Fibroblast of skin of left quadriceps (primary cell): ENCODE measurements at places on chromosomes 4 and X.

- peak; percentile 5 for DNase-seq
Observed at GRCh38 chr4:59553721-59554091, 1646.4 kb upstream of the ADGRL3 start.

- DNase-seq, result no peak
Observed at GRCh38 chr4:130576218-130576617, 1480.3 kb downstream of the C4orf33 start.

- DNase-seq, result no peak
Observed at GRCh38 chr4:143243041-143243440, 58.3 kb downstream of the USP38 start.

GRCh38 chr4:170990989-170991589 is 822.1 kb upstream of the GALNTL6 start:
- peak; percentile 20 for DNase-seq

GRCh38 chrX:66074920-66075879 is 35.3 kb upstream of the VSIG4 start:
- no peak for DNase-seq

DNA sequence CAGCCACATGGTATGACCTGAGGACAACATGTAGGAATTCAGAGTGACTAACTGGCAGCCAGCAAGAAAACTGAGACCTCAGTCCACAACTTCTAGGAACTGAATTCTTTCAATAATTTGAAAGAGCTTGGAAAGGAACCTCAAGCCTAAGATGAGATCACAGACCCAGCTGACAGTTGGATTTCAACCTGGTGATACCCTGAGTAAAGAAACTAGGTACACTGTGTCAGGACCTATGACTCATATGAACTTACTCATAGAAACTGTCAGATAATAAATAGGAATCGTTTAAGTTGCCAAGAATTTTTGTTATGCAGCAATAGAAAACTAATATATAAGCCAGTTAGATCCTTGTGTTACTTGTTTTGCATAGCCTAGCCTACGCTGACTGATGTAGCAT is 102.4 kb upstream of the DCAF12L1 start:
- DNase-seq, result no peak

GRCh38 chr4:17027495-17027894 is 129.1 kb upstream of the LDB2 start:
- DNase-seq, result peak; percentile 97

- peak; percentile 95 for DNase-seq
Observed at GRCh38 chr4:128225148-128225547, 62.5 kb downstream of the PGRMC2 start.

GRCh38 chr4:31548823-31549222 is 828.7 kb downstream of the PCDH7 start:
- DNase-seq, result no peak

DNA sequence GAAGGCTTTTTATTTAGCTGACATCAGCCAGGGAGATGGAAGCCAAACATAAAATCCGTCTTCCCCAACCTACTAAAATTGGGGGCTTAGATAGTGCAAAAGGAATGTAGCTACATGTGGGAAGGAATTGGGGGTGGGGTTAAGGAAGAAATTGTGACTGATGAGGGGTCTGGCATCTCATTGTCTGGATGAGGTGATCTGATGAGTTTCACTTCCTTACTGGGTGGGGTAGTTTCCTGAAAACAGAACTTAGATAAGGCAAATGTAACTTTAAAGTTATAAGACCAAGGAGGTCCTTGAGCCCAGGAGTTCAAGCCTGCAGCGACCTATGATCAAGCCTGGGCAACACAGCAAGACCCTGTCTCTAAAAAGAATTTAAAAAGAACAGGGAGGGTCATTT is 105.5 kb upstream of the NEIL3 start:
- DNase-seq, result no peak

GRCh38 chr4:181468451-181468850 is 774.8 kb upstream of the TENM3 start:
- DNase-seq, result no peak

DNA sequence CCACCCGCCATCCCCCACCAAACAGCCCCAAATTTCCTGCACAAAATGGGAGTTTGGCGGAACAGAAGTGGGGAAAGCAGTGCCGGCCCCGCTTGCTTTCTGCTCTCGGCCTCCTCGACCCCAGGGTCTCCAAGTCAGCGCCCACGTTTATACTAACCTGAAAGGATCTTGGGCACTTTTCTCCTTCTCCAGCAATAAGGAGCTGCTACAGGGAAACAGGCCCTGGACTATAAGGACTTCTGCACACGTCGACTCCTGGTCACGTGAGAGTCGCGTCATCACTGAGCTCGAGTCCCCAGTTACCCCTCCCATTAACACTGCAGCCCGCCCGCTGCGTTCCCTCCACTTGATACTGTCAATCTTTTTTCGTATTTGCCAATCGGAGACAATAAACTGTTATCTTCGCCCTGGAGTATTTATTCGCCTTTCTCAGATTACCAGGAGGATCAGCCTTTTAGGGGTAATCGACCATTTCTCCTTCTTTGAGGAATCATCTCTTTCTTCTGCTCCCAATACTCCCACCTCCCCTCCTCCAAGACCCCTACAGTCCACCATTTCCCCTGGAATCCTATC is at the start of gene TCEAL8:
TSS of gene TCEAL8 (minus strand) at position 235 of the 573 bp plus-strand sequence. CDS start 1,176 bp downstream, outside the sequence.
- DNase-seq, result peak; percentile 38

DNA sequence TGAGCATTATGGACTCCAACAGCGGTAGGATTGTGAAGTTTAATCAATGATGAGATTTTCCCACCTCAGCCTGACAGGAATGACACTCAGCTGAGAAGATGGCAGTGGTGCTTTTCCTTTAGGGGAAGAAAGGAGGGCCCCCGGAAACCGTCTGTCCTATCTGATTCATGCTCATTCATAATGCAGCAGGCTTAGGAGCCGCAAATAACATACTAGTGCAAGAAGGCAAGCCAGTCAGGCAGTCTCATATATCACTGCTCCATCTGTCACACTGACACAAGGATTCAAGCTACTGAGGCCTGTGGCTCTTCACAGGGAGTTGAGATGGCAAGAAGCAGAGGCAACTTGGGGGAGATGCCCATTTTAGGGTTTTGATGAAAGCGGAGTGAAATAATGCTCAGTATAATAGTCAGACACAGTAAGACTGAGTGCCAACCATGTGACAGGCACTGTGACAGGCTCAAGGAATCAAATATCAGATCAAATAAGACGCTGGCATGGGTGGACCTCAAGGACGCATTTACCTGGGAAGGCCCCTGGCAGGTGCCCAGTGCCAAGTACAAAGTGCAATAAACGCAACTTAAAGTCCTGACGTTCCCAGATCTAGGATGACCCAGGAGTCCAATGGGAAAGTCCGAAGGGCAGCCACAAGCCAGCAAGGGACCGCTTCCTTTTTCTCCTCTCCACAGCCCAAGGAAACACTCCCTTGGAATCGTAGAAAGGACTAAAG is 63.4 kb downstream of the FHDC1 start:
- DNase-seq, result no peak

GRCh38 chr4:3715855-3716630 is 50.1 kb upstream of the ADRA2C start:
- DNase-seq, result no peak

DNA sequence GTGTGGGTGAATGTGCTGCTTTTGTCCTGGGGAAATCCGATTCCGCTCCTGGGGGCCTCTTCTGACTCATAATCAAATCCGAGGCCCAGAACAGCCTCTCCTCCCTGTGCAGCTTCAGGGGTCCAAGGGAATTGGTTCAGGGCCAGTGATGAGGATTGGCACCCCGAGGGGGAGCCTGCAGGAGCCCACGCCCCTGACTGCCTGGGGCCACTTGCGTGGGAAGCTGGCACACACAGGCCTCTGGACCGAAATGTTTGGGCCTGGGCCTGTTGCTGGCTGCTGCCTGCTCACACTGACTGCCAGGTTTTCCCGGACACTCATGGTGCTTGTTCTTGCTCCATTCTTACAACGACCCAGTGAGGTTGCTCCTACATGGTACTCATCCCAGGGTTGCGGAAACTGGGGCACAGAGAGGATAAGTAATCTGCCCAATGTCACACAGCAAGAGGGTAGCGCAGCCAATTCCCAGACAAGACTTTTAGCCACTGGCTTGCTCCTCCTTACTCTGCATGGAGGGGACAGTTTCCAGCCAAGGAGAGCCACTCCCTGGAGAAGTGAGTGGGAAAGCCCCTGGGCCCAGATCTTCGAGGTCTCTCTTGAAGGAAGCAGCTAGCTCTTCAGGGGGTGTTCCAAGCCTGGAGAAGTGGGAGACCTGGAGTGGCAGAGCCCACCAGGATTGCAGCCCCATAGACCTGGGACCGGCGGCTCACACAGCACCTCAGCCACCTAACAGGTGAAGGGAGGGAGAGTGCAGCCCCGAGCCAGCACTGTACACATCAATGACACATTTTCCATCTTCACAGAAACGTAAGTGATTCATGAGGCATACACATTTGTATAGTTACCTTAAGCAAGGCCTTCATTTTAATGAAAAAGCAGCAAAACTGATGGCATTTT is 20.3 kb downstream of the CFAP99 start:
- DNase-seq, result no peak

GRCh38 chr4:119238068-119238722 is 25.7 kb downstream of the USP53 start:
- DNase-seq, result no peak

- no peak for DNase-seq
Observed at GRCh38 chr4:95153182-95153581, 395.4 kb downstream of the BMPR1B start.

GRCh38 chrX:49000636-49001035 is 1.4 kb downstream of the GRIPAP1 start:
- DNase-seq, result no peak

DNA sequence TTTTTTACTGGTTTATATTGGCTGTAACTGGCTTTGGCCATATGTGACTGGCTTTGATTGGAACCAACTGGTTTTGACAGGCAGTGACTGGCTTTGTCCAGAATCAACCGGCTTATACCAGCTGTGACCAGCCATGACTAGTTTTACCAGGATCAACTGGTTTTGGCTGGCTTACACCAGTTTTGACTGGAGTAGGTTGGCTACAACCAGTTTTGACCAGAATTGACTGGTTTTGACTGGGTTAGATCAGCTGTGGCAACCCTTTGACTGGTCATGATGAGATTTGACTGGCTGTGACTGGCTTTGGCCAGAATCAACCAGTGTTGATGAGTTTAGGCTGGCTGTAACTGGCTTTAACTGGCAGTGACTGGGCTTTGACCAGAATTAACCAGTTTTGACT is 169.2 kb upstream of the AMOT start:
- DNase-seq, result no peak

- no peak for DNase-seq
Observed at GRCh38 chr4:52932591-52933470, 70.7 kb downstream of the RASL11B start.

DNA sequence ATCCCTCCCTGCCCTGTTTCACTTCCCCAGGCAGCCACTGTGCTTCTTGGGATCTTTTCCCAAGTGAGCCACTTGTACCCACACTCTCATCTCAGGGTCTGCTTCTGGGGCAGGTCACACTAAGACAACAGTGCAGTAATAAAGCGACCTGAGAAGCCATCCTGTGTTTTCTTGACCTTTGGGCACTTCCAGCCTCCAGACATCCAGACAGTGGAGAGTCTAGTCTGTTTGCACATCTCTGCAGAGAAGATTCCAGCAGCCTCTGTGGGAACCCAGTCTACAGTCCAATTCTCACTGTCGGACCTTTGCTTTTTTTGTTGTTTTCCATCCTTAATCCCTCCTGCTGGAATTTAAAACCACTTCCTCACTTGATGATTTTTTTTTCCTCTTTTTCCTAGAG is 50.3 kb upstream of the ATP6AP2 start:
- no peak for DNase-seq

DNA sequence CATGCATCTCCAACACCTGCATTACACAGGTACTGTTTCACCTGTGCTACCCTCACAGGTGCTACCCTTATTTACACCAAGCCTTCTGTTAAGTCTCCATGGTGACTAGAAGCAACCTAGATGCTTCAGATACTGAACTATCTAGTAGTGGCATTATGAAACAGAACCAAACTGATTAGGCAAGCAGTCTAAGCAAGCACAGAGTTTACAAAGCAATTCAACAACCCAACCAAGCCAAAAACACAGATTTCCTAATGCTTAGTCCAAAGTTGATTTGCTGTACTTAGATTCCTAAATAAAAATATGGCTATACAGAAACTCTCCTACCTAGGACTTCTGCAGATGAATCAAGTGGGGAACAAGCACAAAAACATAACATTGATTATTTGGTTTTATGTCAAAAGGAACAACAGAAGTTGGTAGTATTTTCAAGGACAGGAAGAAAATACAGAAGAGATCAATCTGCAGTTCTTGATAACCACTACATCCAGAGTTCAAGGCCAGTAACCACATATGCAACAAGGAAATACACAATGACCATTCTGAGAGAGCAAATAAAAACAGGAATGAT is 3.2 kb downstream of the TAPT1 start:
- no peak for DNase-seq

DNA sequence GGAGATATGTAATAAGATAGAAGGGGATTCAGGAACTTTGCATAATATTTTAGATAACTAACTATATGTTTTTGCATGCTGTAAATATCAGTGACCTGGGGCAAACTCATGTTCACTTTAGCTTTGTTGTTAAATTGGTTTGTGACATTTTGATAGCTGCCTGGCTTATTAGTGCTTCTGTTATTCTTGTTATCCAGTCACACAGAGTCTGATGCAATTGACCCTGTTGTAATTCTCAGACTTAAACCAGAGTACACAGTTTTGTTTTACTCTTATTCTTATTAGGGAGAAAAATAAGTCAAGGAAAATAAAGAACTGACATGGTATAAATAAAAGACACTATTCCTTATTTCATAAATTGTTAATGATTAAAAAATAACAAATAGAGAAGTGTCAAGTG is 516.7 kb upstream of the SLIT2 start:
- DNase-seq, result no peak

DNA sequence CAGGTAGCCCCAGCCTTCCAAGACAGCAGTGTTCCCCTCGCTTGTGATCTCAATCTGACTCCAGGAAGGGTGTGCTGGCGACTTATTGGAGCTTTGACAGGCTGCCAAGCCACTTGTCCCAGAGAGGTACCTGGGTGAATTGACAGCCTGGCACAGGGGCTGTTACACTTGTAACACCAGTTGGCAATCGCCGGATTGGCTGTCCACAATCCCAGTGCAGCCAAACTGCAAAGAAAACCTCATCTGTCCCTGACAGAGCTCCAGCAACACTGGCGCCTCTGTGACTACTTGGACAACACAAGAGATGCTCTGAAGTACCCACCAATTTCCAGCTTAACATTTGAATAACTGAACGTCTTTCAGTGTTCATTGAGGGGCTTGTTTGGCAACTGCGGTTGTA is 76.8 kb upstream of the PRPS1 start:
- no peak for DNase-seq
